NCI-H1105 treated with DMSO at 0.1 percent for 48 hours (cell line): ENCODE measurements at places on chromosomes 2 and 18.

DNA sequence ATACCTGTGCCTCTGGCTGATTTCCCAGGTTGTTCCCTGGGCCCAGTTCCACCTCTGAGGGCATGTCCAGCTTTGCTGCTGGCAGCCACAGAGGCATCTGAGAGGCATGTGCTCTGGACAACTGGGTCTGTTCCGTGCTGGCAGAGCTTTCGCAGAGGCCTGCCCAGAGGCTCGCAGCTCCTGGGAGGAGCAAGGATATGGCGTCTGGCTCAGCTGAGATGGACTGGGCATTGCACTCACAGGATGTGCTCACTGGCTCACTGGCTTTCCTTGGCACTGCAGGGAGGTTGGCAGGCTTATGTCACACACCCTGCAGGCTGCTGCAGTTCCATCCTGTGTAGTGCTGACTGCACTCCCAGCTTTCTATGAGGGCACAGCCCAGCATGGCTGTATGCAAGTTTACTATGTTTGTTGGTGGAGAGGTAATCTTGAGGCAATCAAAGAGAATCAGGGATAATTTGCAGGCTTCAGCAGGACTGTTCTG lies 172.3 kb downstream of the PRKCE start:
- DNase-seq = peak; percentile 93

GRCh38 chr2:143524559-143525401 lies 395.6 kb downstream of the ARHGAP15 start:
- no peak for DNase-seq

GRCh38 chr18:44370861-44371260 lies 309.8 kb upstream of the SETBP1 start:
- no peak for DNase-seq

GRCh38 chr18:49655266-49656072 lies 93.6 kb downstream of the LIPG start:
- DNase-seq = no peak

- DNase-seq = no peak
Observed at GRCh38 chr18:61850756-61851155, 42.1 kb downstream of the RNF152 start.

DNA sequence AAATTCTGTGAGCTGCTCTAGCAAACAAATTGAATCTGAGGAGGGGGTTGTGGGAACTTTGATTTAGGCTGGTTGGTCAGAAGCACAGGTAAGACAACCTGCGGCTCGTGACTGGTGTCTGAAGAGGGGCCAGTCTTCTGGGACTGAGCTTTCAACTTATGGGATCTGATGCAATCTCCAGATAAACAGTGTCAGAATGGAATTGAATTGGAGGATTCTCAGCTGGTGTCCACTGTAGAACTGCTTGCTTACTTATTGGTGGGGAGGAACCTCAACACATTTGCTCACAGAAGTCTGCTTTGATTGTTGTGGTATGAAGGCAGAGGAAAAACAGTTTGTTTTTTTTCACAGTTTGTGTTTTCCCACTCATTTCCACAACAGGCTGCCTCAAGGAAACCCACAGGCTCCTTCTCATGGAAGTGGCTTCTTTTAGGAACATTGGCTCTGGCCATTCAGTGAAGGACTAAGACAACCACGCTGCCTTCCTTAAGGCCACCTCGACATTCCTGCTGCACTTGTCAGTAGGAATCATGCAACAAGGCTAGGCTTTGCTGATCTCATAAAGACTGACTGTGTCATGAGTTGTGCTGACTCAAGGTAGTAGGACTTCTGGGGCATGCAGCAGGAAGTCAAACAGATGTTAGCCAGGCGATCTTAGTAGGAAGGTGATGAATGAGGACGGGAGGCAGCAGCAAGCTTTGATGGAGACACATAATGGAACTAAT lies 104.7 kb downstream of the TSN start:
- no peak for DNase-seq

DNA sequence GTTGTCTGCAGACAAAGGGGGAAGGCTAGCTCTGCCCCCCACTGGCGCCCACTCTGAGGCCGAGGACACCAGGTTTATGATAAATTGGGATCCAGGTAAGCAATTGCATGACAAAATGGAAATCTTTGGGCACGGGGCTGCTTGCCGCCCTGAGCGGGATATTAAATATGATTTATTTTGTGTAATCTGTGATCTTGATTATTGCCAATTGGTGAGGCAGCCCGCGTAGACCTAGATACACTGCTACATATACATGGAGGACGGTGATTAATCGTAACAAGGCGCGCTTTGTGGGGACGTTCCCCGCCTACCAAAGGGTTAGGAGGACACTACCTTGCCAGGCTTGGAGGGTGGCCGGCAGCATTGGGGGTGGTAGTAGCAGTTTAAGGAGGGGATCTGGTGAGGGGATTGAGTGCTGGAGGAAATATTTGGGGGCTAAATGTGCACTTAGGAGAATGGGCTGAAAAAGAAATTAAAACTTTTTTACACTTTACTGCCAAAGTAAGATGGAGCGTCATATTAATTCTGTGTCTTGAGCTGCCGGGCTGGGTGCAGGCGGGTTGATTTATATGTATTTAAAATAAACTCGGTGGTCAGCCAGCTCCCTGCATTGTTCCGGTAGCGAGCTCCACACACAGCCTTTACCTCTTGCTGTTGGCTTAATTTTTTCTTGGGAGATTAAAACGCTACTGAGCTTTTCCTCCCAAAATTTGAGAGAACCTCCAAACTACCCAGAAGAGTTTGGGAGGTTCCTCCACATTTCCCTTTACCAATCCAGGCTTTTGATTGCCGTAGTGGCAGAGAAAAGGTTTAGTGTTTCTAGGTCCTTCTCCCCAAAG lies 4.1 kb downstream of the HOXD3 start:
- no peak for DNase-seq

- no peak for DNase-seq
Observed at GRCh38 chr2:189231719-189232323, 52.3 kb upstream of the COL5A2 start.

DNA sequence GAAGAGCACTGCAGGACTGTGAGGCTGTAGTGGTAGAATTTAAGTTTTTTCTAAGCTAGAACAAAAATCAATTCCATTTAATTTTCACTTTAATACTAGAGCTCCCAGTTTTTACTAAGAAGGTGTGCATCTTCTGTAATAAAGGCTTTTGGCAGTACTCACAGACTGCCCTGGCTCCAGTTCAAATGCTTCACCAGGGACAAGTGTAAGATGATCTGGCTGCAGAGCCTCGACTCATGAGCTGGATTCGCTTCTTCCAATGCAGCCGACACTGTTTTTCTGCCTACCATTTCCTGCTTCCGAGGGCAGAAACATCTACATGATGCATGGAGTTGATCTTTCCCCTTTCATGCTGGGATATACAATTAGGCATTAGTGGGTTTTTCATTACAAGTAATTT lies 87.0 kb downstream of the FARSB start:
- DNase-seq = peak; percentile 82

- DNase-seq = no peak
Observed at GRCh38 chr2:196989496-196989895, 63.0 kb upstream of the PGAP1 start.

- DNase-seq = no peak
Observed at GRCh38 chr2:125822746-125823145, 833.2 kb upstream of the GYPC start.

DNA sequence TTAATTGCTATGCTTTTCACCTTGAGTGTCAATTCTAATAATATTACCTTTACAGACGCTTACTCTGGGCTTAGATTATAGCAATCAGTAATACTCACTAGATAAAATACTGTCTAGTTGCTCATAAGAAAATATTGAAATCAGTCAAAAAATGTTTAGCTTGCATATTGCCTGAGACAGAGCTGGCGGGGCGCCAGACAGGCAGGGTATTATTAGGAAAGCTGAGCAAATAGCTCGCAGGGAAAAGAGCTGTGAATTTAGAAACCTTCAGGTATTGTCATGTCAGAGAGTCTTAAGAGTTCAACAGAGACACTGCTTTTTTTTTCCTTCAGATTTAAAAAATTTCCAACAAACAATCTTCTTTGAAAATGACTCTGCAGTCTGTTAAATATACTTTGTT lies 118.4 kb downstream of the MEIS1 start:
- peak; percentile 87 for DNase-seq

- no peak for DNase-seq
Observed at GRCh38 chr2:237996021-237996593, 29.3 kb downstream of the UBE2F start.

DNA sequence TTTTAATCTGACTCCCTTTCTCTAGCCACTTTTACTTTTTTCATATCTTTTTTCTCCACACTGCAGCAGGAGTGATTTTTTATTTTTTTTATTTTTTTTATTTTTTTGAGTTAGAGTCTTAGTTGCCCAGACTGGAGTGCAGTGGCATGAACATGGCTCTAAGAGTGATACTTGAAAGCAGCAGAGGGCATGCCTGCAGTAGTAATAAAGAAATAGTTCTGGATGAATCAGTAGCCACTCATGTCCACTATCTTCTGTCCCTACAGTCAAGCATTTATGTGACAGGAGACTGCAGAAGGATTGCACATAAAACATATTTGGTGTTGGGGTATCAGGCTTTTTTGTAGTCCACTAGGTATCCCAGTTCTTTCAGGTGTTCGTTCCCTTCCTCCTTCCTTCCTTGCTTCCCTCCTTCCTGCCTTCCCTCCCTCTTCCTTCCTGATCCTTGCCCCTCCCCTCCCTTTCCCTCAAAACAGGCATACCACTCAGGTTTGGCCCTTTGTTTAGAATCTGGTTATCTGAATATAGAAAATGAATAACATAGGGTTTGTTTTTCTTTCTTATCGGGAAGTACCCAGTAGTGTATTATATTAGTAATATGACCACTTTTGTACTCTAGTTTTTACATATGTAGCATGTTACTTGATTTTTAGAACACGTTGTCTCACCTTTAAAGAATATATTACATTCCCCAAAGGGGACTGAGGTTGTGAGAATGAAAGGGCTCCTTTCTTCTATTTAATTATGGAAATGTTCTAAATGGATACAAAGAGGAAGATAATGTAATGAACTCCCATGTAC lies 23.5 kb downstream of the MIB1 start:
- DNase-seq = no peak

GRCh38 chr2:36060133-36060532 lies 295.4 kb upstream of the CRIM1 start:
- DNase-seq = no peak

GRCh38 chr18:59006461-59007067 lies 133.1 kb upstream of the SEC11C start:
- DNase-seq = no peak

DNA sequence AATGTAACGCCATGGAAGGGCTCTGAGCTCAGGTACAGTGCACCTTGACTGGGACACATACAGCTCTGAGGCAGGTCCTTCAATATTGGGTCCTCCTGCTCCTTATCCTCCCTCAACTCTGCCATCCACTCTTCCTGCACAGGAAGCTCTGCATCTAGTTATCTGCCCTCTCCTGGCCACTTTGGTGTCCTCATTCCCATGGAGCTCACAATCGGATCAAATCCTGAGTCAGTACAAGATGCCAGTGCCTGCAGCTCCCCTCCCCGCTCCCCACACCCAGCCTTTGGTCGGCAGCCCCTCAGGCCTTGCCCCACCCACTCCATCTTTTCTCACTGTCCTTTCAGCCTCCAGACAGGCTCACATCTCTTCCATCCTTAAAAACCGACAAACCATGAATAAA lies 58.0 kb downstream of the LRRFIP1 start:
- no peak for DNase-seq

DNA sequence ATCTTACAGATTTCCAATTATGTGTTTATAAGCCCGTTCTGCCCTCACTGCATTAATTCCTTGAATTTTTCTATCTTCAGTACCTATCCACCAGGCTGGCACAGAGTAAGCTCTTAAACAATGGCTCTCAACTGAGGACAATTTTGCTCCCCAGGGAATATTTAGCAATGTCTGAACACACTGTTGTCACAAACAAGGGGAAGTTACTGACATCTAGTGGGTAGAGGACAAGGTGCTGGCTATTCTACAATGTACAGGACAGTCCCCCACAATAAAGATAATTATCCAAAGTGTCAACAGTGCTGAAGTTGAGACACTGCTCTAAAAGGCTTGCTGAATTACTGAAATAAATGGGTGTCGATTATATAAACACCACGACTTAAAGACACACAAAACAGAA lies 5.0 kb downstream of the NDUFS1 start:
- DNase-seq = no peak

- no peak for DNase-seq
Observed at GRCh38 chr2:165010556-165010955, 55.2 kb upstream of the SLC38A11 start.

DNA sequence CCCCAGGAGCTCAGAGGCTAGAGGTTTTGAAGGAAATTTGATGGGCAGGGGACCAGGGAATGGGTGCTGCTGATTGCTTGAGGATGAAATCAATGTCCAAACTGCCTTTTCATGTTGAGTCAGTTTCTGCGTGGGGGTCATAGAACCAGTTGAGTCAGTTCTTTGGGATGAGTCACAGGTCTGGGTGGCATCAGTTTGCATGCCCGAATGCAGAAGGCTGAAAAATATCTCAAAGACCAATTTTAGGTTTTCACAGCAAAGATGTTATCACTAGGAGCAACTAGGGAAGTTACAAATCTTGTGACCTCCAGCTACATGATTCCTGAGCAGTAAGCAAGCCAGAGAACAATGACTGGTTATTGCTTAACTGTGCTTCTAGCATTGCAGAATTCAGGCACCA lies 1135.1 kb upstream of the CRIM1 start:
- no peak for DNase-seq

DNA sequence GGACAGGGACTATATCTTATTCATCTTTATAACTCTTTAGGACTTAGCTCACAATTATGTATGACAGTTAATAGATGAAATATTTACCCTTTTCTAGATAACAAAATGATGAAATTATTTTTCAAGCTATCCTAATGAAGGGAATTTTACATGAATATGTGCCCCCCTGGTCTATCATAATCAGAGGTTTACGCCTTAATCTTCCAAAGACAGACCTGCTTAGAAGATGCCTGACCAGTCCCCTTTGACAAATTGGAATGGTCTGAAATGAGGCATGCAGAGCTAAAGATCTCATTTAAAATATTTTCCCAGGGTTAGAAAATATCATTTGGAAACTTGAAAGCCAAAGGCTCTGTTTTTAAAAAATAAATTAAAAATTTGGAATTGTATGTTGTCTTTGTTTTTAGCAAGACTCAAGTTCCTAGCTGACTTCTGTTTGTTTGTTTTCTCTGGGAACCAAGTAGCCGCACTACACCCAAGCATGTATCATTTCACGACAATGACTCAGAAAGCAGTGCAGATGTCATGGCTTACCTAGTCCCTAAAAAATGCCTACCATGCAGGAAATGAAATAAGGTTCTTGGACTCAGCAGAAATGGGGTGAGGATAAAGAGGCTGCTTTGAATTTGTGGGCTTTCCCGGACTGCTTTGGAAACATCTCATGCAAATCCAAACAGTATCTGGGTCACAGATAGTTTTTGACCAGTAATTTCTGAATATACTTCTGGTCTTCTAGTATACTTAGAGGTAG lies 162.1 kb downstream of the ZEB2 start:
- no peak for DNase-seq

DNA sequence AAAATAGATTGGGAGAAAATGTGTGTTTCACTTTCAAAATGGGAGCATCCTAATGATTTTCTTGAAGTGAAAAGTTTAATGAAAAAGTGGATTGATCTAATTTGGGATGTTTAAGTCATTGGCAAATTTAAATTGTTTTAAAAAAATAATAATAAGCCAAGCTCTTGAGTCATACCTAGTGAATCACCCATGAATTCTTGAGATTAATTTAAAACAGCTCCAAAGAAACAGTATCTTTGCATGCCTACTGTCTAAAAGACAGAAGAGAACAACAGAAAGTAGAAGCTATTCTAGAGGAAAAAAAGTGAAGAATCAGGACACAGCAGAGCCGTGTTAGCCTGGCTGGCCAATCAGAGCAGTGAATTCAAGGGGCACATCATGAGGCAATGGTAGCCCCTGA lies 7.7 kb downstream of the ACVR1C start:
- DNase-seq = no peak
